ENCODE measurements at places on chromosomes 12 and 14.
A peak's percentile ranks its signal among the peaks of the same experiment; 100 is the strongest.

DNA sequence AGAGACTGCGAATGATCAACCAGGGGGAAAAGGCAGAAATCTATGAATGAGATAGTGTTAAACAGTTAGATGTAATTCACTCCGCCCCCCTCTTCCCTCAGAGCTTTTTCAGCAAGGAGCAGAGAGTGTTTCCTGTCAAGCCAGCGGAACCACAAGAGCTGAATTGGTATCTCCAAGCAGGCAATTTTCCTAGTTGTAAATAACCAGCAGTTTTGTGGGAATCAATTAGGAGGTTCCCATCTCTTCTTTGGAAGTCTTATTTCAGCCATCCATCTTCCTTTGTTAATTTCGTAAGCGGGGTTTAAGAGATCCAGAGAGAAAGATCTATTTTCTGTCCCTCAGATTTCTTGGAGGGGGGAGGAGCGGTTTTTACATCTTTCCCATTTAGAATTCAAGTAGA is 178.0 kb downstream of the FOXN3 start:
- DNase-seq, result no peak

DNA sequence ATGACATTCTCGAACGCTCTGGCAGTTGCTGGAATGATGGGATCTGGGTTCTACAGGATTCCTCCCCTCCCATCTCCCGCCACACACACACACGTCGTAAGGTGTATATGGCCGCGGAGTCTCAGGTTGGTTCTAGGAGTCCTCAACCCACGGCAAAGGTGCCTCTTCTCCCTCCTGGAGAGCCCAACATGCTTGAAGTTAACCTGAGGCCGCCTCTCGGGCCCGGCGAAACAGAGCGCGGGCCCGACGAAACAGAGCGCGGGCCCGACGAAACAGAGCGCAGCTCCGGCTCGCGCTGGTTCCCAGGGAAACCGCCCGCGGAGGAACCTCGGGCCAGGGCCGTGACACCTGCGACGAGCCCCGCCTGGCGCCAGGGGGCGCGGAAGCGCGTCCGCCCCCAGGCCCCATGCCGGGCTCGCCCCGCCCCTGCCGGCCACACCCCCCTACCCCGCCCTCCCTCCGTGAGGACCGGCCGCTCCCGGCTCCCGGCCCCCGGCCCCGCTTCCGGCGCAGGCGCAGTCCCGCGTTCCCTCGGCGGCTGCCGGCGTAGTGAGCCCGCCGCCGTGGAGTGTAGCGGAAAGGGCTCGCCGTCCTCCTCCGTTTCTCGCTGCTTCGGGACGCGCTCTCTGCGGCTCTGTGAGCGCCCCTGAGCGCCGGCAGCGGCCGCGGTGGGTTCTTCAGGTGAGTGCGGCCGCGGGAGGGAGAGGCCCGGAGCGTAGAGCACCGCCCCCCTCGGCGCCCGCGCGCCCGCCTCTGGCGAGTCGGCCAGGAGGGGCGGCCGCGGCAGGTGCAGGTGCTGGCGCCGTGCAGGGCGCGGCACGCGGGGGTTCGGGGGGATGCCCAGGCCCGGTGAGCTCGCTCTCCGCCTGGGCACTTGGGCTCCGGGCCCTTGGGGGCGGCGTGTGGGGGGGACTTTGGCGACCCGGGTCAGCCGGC is at the start of gene RAB3IP:
RAB3IP (plus strand) TSS at position 510 of the 936 bp plus-strand sequence. CDS start 16,549 bp downstream, outside the sequence.
- DNase-seq, result peak; percentile 88

GRCh38 chr12:76921100-76921471 is 42.3 kb upstream of the CSRP2 start:
- DNase-seq, result no peak

DNA sequence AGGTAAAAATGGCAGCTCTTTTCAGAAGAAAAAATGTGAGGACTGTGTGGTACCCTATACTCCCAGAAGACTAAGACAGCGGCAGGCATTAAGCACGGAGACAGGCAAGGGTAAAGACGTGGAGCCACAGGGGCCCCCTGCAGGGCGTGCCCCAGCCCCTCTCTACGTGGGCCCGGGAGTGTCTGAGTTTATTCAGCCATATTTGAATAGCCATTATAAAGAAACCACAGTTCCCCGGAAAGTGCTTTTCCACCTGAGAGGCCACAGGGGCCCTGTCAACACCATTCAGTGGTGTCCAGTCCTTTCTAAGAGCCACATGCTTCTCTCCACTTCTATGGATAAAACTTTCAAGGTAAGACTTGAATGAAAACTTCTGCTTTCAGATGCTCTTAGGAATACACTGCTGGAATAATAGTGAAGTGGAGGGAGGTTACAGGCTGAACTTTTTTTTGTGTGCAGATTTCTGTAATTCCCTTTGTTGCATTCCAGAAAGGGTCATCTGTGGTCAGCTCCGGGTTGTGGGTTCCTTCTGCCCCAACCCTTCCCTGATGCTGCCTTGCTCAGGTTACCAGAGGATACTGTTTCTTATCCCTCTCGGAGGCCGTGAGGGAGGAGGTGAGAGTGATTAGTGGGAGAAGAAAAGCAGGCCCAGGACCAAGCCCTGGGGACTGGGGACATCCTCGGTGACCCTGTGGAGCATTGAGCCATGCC is 58.4 kb downstream of the SLC25A47 start:
- no peak for DNase-seq

GRCh38 chr12:84492351-84492883 is 420.2 kb downstream of the SLC6A15 start:
- no peak for DNase-seq

DNA sequence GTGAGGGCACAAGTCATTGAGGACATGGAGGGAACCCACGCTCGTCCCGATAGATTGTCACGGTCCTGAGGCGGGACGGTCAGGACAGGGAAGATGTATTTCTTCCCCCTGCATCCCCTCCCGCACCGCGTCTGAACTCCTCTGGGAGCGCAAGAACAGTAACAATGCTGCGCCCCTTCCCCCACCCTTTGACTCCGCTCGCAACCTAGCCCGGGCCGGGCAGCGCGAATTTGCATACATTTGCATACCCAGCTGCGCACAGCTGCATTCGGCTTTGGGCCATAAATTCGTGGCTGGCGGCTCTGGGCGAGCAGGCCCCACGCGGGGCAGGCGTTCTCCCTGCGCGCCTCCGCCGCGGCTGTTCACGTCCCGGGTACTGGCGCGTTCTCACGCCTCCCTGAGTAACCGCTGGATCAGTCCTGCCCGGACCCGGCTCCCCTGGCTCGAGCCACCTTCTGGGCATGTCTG is 29.0 kb upstream of the SMUG1 start:
- DNase-seq, result no peak

- no peak for DNase-seq
Observed at GRCh38 chr14:104582662-104583061, 3.1 kb downstream of the C14orf180 start.

DNA sequence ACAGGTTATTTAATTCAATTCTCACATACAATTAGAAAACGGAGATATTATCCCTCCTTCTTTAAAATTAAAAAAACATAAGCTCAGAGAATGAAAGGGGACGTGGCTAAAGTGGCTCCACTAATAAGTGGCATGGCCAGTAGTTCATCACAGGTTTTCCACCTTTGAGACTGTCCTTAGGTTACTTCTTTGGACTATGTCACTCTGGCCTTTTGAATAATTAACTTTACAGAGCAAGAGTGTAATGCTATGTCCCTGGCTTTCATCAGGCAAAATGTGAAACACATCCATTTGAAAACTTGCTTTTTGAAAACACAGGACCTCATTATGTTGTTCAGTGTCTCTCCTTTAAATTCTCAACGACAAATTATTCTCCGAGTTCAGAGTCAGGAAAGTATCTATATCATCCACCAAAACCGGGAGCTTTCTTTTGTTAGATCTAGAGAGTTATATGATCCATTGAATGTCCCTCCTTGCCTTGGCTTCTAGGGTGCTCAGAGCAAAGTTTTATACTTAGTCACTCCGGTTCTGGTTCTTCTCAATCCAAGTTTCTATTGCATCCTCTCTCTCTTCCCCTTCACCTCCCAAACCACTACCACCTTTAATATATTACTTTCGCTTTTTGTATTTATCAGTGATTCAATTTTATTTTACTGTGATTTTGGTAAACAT is 43.0 kb upstream of the BTG1 start:
- DNase-seq, result no peak

DNA sequence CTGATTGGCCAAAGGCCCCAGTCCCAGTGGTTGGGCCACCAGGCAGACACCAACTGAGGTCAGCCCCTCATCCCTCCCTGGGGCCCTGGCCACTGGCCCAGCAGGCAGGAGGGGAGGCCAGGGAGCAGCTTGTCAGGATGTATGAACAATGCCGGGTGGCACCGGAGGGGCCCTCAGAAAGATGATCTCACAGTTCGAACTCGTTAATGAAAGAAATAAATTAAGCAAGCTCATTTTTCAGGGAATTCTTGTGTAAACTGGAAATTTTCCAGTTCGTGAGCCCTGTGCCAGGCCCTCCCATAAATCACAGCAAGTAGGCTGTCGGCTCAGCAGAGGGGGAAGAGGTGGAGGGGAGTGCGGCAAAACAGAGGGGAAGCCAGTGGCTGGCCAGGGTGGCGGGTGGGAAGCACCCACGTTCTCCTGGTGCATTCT is 177.0 kb upstream of the VASH1 start:
- no peak for DNase-seq

- peak; percentile 18 for DNase-seq
Observed at GRCh38 chr14:50736932-50737419, 68.9 kb upstream of the SAV1 start.

DNA sequence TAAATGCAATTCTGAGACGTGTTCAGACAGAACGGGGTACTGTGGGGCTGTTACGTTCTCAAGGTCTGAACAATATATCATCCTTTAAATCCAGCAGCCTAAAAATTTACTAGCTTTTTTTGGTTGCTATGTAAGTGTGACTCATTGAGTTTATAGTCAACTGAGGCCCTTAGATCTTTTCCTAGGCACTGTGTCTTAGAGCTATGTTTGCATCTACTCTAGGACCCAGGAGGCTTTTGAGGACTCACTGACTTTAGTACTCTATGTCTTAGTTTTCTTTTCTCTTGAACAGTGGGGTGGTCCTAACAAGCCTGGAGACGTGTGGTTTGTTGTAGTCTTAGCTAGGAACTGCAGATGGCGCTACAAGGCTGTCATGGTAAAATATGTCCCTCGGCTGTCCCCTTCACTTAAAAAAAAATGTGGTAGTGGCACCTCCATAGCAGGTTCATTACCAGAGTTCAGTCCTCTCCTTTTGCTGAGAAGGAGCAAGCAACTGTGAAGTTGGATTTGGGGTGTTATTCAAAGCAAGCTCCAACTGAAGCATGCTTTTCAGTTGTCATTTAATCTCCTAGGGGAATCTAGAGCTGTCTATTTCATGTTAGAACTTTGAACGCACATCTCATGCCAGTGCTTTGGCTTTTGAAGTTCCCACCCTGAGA is 8.7 kb upstream of the SPATS2 start:
- DNase-seq, result peak; percentile 37

GRCh38 chr12:93785249-93786010 is 108.3 kb downstream of the CRADD start:
- DNase-seq, result peak; percentile 53

DNA sequence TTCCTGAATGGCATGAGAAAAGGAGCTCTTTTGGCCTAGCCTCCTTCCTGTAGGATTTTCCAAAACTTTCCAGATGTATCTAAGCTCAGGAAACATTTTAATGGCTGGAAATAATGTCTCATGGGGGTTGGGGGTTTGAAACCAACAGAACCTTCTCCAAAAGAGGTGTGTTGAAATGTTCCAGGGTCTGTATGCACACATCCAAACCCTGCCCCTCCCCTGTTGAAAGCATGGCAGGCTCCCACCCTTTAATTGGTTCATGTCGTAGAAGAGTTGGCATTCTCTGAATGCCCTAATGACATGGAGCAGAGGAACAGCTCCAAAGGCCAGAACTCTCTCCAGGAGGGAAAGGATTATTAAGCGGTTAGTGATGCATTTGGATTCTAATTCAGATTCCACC is 353.2 kb downstream of the ZFP36L1 start:
- no peak for DNase-seq

- DNase-seq, result no peak
Observed at GRCh38 chr12:108805136-108805535, 52.2 kb downstream of the SSH1 start.

- no peak for DNase-seq
Observed at GRCh38 chr12:130016194-130016593, 112.4 kb upstream of the TMEM132D start.

DNA sequence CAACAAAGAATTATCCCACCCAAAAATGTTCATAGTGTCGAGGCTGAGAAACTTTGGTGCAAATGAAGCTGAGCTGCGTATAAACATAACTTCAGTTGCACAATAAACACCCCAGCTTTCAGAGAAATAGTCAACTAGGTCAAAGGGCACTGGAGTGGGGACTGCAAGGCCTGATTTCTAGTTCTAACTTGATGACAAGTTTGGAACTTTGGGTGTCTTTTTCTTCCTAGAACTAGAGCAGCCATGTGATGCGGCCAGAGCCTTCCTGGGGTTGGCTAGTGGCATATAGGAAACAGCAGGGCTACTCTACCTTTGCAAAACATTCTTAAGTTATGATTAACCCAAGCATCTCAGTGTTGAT is 298.4 kb upstream of the AMIGO2 start:
- DNase-seq, result no peak

- peak; percentile 16 for DNase-seq
Observed at GRCh38 chr14:35155962-35156361, 33.6 kb downstream of the PRORP start.

DNA sequence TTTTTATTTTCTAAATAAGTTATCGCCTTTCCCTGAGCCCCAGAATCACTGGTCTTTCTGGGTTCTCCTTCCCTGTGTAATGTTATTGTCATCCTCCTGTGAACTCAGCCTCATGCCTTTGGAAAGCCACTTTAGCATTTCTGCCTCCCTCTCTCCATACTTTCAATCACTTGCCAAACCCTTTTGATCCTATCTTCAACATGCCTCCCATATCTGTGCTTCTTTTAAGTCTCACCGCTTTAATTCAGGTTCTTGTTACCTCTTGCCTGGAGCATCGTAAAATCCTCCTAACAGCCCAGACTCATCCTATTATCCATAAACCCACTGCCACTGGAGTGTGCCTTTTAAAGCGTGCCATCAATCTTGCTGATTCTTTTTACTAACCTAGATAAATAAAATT is 321.8 kb downstream of the BMP4 start:
- DNase-seq, result no peak

GRCh38 chr14:24880689-24881088 is 169.3 kb downstream of the STXBP6 start:
- DNase-seq, result no peak

- DNase-seq, result peak; percentile 38
Observed at GRCh38 chr12:53543539-53543938, 36.3 kb upstream of the NPFF start.

- no peak for DNase-seq
Observed at GRCh38 chr12:132411457-132411856, 78.5 kb upstream of the FBRSL1 start.

DNA sequence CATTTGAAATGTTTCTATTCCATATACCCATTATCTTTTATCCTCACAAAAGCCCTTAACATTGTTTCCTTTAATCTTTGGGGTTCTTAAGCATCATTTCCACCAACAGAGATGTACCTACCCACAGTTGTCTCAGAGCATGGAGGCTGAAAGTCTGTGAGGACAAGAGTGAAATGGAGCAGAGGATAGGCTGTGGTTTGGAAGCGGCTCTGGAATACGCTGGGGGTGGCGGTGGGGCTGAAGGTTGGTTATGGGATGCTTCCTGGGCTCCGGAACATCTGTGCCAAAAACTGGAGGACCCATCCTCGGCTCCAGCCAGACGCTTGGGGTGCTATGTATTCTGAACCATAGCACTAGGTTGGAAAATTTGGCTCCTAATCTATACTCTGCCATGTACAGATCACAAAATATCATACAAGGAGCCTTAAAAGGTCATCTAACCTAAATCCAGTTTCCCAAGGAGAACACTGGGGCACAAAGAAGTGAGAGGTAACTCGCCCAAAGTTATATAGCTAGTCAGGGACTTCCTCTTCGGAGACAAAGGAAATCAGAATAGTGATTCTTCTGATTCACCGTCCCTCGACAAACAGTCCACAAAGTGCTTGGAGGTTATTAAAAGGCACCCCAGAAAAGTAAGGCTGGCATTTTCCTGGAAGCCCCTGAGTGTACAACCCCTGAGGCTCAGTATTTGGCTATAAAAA is 2.5 kb downstream of the PPP1R3E start:
- DNase-seq, result no peak
